Suppressor macrophage (primary cell): ENCODE measurements at places on chromosomes 4 and X.

GRCh38 chr4:152220201-152220666 lies 315.7 kb downstream of the FBXW7 start:
- DNase-seq = no peak

DNA sequence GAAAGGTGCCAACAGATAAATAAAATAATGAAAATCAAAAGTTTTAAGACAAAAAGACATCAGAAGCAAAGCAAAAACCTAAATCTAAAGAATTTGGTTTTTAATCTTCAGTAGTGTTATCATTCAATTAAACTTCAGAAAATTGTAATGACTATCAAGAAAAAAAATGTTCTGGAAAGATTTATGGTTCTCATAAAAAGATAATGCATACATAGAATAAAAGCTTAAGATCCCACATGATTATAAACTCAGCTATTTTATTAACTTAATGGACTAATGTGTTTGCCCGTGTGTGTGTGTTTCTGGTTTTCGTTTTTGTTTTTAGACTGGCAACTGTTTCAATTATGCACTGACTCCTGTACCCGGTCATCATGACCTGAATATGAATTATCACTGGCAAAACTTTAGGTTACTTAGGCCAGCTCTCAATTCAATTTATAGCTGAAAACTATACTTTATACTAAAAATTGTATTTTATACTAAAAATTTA lies 217.5 kb upstream of the DKK2 start:
- no peak for DNase-seq

DNA sequence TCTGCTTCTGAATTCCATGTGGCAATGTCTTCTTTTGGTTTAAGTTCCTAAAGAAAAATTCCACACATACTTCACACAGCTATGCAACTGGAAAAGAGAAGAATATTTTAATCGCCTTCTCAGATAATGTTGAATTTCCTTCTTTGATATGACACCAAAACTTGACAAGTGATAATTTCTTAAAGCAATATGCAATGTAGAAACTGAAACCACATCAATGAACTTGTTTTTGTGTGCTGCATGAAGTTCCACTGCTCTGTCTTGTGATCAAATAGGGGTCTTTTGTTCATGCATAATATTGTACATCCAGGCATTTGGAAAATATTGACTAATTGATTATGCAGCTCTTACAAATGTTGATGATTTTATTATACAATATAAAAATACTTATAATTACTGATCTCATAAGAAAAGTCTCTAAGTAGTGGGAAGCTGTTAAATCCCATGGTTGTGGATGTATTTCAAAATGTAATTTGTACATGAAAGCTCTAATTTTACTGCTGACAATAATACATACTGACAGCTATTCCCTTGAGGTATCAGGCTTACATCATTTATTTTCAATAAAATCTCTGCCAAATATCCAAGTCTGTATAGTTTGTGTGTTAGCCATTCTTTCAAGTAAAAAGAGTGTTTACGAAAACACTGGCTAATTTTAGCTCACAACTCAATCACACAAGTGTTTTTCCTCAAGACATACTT lies 56.5 kb downstream of the AGA start:
- no peak for DNase-seq

DNA sequence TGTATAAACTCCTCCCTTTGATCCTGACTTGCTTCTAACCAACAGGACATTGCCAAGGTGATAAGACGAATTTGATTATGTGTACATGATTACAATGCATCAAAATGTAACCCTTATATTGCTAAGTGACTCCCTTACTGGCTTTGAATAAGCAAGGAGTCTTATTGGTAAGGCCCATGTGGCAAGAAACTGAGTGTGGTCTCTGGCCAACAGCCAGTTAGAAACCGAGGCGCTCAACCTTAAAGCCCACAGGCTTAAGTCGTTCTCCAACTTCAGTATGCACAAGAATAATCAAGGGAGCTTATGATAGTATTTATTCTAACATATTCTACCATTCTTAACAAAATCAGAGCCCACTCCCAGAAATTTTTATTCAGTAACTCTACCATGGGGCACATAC lies 374.2 kb upstream of the F9 start:
- DNase-seq = no peak
